ENCODE measurements at places on chromosomes 11 and 22. TPM values are rescaled to one million over a fixed set of nuclear protein-coding genes. Genes with fewer than 3 reads are reported as not detected.

The MYEOV gene
- total RNA-seq: 6.8 TPM

The ZNF215 gene
- 7.2 TPM for total RNA-seq

The TRIM64C gene
- total RNA-seq: not detected

The DRICH1 gene
- under 0.01 TPM for total RNA-seq

The SLCO2B1 gene
- not detected for total RNA-seq

The RFPL1 gene
- not detected for total RNA-seq

The CARD18 gene
- not detected for total RNA-seq

The DBX1 gene
- total RNA-seq: not detected

The L3MBTL2 gene
- 25.1 TPM for total RNA-seq

The RAG1 gene
- total RNA-seq: 0.72 TPM
